GM23338 (cell line): ENCODE measurements at places on chromosomes 11 and 22.

DNA sequence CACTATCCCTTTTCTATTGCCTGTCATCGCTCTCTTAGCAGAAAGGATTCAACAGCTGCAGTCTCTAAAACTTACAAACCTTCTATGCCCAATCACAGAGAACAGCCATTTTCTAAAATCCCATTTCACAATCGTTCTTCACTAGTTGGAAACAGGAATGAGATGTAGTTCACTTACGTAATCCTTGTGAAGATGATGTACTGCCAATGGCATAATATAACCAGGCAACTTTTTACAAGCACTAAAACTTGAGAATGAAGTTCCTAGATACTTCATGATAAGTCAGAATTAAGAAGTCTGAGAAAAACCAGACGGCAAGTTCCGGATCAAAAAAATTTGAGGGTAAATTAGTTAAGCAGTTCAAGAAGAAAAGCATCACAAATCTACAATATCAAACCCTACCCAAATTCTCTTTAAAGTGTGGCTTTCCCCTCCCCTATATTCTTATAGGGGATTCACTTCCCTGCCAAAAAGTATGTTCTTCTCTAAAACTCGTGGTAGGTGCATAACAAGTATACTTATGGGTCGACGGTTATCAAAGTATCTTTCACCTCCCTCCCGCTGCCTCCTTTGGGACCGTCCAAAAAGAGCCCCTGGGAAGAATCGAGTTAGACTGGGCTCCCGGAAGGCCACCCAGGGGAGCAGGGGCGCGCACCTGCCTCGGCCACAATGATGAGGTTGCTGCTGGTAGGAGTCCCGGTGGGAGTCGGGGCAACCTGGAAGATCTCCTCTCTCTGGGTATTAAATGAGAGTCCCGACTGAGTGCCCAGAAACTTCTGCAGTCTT lies 666 bp downstream of the MSANTD4 start:
- no peaks in the 10 kb centered on the region for H3K36me3 ChIP-seq
- DNase-seq = peak; percentile 32
- peaks cover 38% of the 10 kb centered on the region for H3K4me1 ChIP-seq

- H3K4me1 ChIP-seq = peaks cover 17% of the 10 kb centered on the region
- H3K4me3 ChIP-seq = no peak overlapping the region
- peak; percentile 78 for DNase-seq
- 0 out of 2 replicates have a peak, but pooled peaks cover 3% of the 10 kb centered on the region for H3K27me3 ChIP-seq
Observed at GRCh38 chr11:64650923-64651523, 60.0 kb downstream of the SLC22A12 start.

- H3K4me1 ChIP-seq = peaks cover 10% of the 10 kb centered on the region
- H3K27me3 ChIP-seq = no peaks in the 10 kb centered on the region
- H3K27ac ChIP-seq = no peak overlapping the region
- no peak overlapping the region for H3K4me3 ChIP-seq
- DNase-seq = no peak
- H3K36me3 ChIP-seq = no peaks in the 10 kb centered on the region
Observed at GRCh38 chr22:27840436-27840835, 38.9 kb upstream of the MN1 start.

- no peak overlapping the region for H3K27ac ChIP-seq
- DNase-seq = no peak
- H3K4me1 ChIP-seq = no peaks in the 10 kb centered on the region
- H3K36me3 ChIP-seq = no peaks in the 10 kb centered on the region
Observed at GRCh38 chr11:11419747-11420146, 66.7 kb upstream of the CSNK2A3 start.

DNA sequence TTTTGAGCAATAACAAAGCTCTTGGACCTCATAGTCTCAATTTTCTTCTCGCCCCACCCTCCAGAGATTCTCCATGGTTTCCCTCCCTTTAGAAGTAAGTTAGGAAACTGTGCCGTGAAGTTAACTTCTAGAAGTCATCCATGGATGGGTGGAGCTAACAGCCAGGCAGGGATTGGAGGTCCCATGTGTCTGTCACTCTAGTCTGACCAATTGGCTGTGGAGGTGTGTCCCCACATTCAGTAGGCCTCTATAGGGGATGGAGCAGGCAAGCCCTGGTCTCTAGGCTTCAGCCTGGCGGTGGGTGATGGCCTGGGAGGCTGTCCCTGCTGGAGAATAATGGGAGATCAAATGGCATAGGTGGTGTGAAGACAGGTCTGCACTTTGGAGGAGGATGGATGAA lies 50.7 kb downstream of the TP53I11 start:
- H3K4me1 ChIP-seq = peaks cover 5% of the 10 kb centered on the region
- H3K36me3 ChIP-seq = no peaks in the 10 kb centered on the region
- H3K27me3 ChIP-seq = no peaks in the 10 kb centered on the region
- peak; percentile 83 for DNase-seq
- H3K27ac ChIP-seq = no peak overlapping the region
- H3K4me3 ChIP-seq = no peak overlapping the region

DNA sequence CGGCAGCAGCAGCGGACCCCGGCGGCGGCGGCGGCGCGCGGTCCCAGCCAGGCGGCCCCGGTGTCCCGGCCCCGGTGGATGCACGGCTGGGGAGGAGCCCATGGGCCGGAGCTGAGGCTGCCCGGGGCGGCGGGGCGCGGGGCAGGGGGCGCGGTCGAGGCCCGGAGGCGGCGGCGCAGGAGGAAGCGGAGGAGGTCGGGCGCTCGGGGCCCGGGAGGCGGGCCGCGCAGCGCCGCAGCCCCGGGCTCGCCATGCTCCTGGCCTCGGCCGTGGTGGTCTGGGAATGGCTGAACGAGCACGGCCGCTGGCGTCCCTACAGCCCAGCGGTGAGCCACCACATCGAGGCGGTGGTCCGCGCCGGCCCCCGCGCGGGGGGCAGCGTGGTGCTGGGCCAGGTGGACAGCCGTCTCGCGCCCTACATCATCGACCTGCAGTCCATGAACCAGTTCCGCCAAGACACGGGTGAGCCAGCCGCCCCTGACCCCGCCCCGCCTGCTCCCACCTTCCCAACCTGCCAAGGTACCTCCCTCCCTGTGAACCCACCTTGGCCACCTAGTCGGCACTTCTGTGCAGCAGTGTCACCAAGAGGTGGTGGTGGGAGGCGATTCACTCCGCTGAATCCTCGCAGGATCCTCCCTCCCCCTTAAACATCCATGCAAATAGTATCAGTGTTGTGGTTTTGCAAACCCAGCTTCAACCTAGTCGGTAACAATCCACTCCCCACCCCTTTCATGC lies 580 bp downstream of the DTX4 start:
- H3K4me3 ChIP-seq = peak overlapping the region; percentile 83
- peaks cover 6% of the 10 kb centered on the region; the same call in 1 of the 2 replicates for H3K27me3 ChIP-seq
- H3K4me1 ChIP-seq = peaks cover 13% of the 10 kb centered on the region
- peak; percentile 52 for DNase-seq
- H3K27ac ChIP-seq = no peak overlapping the region

DNA sequence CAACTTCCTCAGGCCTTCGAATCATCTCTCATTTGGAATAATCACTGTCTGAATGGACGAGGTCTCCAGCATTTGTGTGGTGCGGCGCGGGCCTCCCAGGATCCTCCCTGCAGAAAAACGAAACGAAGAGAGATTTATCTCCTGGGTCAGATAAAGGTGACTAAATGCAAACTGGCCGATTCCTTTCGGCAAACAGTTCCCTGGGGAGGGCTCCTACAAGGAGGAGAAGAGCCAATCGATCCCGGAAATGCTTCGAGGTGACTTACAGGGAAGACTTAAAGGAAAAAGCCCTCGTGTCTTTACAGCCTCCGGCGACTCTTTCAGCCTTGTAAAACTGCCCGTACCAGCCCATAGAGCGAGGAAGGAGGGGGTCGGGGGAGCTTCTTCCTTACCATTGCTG lies 126.5 kb downstream of the MIAT start:
- H3K4me1 ChIP-seq = peaks cover 22% of the 10 kb centered on the region
- H3K4me3 ChIP-seq = no peak overlapping the region
- DNase-seq = peak; percentile 54
- H3K27me3 ChIP-seq = peaks cover 14% of the 10 kb centered on the region; the same call in 1 of the 2 replicates

DNA sequence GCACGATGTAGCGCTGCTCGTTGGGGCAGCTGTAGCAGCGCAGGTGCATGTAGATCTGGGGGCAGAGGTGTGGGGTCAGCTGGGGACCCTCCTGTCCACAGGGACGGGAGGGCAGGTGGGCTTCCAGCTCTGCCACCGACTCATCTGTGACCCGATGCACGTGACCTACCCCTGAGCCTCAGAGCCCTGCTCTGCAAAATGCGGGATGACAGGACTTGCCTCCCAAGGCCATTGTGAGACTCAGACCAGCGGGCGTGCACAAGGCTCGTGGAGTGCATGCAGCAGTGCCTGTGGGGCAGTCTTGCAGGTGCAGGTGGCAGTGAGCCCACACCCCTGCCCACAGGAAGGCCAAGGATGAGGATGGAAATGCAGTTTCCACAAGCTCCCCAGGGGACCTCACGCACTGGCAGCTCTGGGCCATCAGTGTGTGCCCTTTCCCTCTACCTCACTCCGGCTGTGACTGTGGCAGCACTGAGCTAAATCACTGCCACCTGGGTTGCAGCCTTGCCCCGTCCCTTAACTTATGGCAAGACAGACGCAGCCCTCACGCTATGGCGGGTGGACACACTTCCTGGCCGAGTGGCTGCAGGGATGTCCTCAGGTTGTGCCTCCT lies 26.7 kb downstream of the TMEM184B start:
- H3K27ac ChIP-seq = no peak overlapping the region
- H3K27me3 ChIP-seq = no peaks in the 10 kb centered on the region

- H3K4me1 ChIP-seq = peaks cover 37% of the 10 kb centered on the region
- H3K27me3 ChIP-seq = no peaks in the 10 kb centered on the region
- DNase-seq = peak; percentile 30
Observed at GRCh38 chr11:61966734-61967115, 709 bp downstream of the FTH1 start.

GRCh38 chr11:115618428-115618827 lies 114.2 kb upstream of the CADM1 start:
- no peaks in the 10 kb centered on the region for H3K36me3 ChIP-seq
- H3K4me3 ChIP-seq = no peak overlapping the region
- no peak overlapping the region for H3K27ac ChIP-seq
- H3K4me1 ChIP-seq = no peaks in the 10 kb centered on the region
- DNase-seq = no peak

- H3K27me3 ChIP-seq = no peaks in the 10 kb centered on the region
- no peak overlapping the region for H3K27ac ChIP-seq
- H3K36me3 ChIP-seq = peaks cover 24% of the 10 kb centered on the region
- peaks cover 28% of the 10 kb centered on the region for H3K4me1 ChIP-seq
- DNase-seq = no peak
- H3K4me3 ChIP-seq = no peak overlapping the region
Observed at GRCh38 chr11:20049231-20049630, 111.0 kb downstream of the DBX1 start.

DNA sequence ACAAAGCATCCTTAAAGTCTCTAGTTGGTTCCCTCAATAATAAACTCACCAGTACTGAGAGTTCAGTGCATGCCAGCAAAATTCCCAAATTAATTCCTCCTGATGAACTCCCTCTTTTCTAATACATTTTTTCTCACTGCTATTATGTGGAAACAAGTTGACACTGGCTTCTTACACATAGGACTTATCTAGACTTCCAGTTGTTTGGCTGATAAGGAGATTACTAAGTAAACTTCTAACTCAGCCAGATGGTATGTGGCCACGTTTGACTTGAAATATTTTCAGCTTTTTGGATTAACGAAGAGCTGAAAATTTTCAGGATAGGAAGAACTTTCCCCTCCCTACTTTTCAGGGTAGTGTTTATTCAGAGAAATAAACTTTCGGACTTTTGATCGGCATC lies 1154.2 kb upstream of the TENM4 start:
- H3K27ac ChIP-seq = no peak overlapping the region
- DNase-seq = no peak
- H3K36me3 ChIP-seq = no peaks in the 10 kb centered on the region
- no peaks in the 10 kb centered on the region for H3K27me3 ChIP-seq

GRCh38 chr11:102783016-102783415 lies 2.6 kb upstream of the MMP10 start:
- DNase-seq = no peak
- H3K4me1 ChIP-seq = peaks cover 11% of the 10 kb centered on the region
- H3K36me3 ChIP-seq = no peaks in the 10 kb centered on the region

GRCh38 chr22:22069450-22070370 lies 87.1 kb upstream of the TOP3B start:
- no peak overlapping the region for H3K4me3 ChIP-seq
- peak; percentile 22 for DNase-seq
- H3K27ac ChIP-seq = no peak overlapping the region
- no peaks in the 10 kb centered on the region for H3K36me3 ChIP-seq
- no peaks in the 10 kb centered on the region for H3K4me1 ChIP-seq

DNA sequence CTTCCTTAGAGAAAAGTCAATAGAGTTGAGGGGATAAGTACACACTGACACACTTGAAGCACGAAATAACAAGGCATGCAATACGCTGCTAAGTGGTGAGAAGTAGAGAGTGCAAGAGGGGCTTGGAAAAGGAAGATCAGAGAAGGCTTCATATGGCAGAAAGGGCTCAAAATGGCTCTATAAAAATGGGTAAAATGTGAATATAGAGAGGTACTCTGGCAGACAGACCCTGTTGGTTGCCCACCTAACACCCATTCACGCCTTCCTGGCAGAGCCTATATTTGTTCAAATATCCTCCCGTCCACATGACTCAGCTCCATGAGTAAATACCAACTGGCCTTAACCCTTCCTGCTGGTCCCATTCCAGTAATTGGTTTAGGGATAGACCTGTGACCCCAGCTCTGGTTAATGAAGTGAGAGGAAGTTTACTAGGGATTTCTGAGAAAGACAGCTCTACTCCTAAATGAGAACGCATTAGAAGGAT lies 38.9 kb upstream of the CCDC34 start:
- no peaks in the 10 kb centered on the region for H3K36me3 ChIP-seq
- H3K4me1 ChIP-seq = peaks cover 6% of the 10 kb centered on the region; the same call in 1 of the 2 replicates
- H3K27me3 ChIP-seq = no peaks in the 10 kb centered on the region
- no peak for DNase-seq
- no peak overlapping the region for H3K4me3 ChIP-seq

DNA sequence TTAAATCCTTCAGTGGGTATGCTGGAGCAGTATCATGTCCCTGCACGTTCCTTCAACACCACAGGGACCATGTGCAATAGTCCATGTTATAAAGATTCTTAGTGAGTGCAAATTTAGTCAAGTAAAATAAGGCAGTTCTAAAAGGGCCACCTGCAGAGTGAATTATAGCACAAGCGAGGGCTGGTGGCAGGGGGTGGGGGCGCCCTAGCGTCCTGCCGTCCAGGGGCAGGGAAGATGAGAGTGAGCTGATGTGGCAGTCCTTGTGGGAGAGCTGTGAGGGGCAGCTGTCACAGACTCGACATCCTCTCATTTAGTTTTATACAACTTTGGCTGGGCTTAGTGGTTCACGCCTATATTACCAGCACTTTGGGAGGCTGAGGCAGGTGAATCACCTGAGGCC lies 29.1 kb downstream of the FAM118A start:
- no peaks in the 10 kb centered on the region for H3K4me1 ChIP-seq
- no peak overlapping the region for H3K27ac ChIP-seq
- H3K36me3 ChIP-seq = 0 out of 2 replicates have a peak, but pooled peaks cover 15% of the 10 kb centered on the region
- DNase-seq = no peak

- H3K36me3 ChIP-seq = peaks cover 26% of the 10 kb centered on the region
- no peak overlapping the region for H3K4me3 ChIP-seq
- no peak for DNase-seq
- no peaks in the 10 kb centered on the region for H3K4me1 ChIP-seq
- 0 out of 2 replicates have a peak overlapping the region, but pooled peaks have one; percentile 30 for H3K27ac ChIP-seq
Observed at GRCh38 chr11:70281156-70281609, 10.7 kb downstream of the PPFIA1 start.
